ENCODE measurements at places on chromosomes 6 and 20. TPM values are rescaled to one million over a fixed set of nuclear protein-coding genes. Genes with fewer than 3 reads are reported as not detected.

GRCh38 chr6:33456156-33456555 is 1.8 kb downstream of the ZBTB9 start:
- DNase-seq, result no peak

GRCh38 chr6:36309203-36309602 is 27.5 kb downstream of the BNIP5 start:
- no peak for DNase-seq

DNA sequence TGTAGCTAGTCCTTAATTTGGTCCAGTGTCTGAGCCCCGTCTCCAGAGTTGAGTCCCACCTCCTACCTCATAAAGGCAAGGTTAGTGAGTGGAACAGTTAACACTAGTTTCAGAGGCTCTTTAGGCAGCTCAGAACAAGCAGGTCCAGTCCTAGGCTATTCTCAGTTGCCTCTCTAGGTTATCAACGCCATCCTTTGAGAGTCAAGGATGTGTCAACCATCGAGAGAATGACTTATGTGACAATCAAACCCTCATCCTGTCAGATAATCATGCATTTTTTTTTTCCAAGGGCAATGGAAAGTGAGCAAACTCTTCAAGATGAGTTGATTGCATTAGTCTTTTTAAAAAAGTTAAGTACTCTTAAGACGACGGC is 64.0 kb upstream of the TXNDC5 start:
- DNase-seq, result no peak

- DNase-seq, result no peak
Observed at GRCh38 chr6:157569543-157569942, 188.6 kb downstream of the ZDHHC14 start.

DNA sequence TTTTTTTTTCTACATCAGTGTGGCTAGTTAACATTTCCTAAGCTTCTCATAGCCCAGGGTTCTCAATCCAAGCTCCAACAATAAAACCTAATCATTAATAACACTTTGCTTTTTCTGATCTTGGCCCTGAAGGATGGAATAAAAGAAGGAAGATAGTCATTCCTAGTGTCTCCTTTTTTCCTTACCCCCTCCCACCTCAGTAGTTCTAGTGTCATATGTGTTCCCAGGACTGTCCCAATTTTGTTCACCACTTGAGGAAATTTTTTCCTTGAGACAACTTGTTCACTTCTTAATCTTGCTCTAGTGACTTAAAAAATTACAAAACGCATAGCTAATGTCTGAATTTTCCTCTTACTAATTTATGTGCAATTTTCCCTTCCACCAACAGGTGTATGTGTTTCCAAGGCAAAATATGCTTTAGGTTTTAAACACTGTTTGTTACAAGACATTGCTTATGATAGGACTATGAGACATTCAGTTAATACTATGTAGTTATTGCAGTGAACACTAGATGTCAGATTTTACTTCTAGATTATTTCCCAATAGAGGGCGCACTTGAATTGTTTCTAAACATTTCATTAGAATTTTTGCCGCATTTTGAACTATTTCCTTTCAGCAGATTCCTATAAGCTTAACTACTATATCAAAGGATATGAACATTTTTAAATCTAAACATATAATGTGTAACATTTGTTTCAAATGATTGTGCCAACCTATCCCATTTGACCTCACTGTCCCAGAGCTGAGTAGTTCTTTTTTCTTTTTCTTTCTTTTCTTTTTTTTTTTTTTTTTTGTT is 18.5 kb upstream of the C6orf141 start:
- DNase-seq, result no peak

DNA sequence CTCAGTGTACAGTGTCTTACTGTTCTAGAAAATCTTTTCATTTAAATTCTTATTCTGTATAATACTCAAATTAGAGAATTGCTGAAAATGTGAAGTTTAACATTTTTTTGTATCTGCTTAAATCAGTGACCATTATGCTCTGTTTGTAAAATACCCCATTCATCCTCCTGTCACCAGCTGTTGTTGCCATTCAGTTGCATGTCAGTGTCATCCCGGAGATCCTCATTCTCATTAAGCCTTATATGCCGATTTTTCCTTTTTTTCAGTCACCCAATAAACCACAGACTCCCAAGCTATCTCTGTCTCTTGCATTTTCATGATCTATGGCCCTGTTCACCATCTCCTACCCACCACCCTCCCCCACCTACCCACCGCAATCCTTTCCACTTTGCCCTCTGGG is 20.4 kb downstream of the GTF2H5 start:
- DNase-seq, result no peak

- no peak for DNase-seq
Observed at GRCh38 chr6:51299621-51300380, 481.1 kb downstream of the TFAP2B start.

DNA sequence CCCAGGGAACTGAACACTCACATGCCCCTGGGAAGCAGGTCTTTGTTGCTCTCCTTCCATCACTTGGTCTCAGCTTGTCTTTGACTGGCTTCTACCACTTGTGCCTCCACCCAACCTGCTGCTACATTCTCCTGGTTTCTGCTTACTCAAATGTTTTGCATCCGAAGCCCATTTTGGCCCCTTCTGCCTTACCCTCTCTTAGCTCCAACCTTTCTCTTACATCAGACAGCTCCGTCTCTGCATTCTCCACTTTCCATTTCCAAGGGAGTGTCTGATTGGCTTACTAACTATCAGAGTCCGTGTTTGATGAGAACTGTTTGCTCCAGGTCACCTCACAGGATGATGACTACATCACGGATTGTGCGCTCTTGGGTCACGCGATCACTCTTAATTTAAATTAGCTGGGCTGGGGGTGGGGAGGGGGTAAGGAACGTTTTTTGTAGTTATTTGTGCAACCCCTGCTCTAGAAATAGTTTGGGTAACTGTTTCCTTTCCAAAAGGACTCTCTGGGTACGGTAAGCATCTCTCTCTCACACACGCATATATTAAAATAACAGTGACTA is 844 bp upstream of the ABRACL start:
- no peak for DNase-seq

- no peak for DNase-seq
Observed at GRCh38 chr6:132236281-132236680, 165.0 kb downstream of the MOXD1 start.

DNA sequence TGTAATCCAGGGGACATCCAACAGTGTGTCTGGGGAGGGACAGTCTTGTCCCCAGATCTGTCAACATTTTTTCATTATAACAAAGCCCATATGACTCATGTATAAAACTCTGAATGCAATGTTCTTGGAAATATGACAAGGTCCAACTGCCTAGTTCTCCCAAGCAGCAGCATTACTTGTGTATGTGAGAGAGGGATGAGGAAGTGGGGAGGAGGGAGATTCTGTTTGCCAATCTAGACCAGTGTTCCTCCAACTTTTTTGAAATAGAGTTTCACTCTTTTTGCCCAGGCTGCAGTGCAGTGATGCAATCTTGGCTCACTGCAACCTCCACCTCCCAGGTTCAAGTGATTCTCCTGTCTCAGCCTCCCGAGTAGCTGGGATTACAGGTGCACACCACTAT is 394.8 kb downstream of the DHX35 start:
- DNase-seq, result no peak

DNA sequence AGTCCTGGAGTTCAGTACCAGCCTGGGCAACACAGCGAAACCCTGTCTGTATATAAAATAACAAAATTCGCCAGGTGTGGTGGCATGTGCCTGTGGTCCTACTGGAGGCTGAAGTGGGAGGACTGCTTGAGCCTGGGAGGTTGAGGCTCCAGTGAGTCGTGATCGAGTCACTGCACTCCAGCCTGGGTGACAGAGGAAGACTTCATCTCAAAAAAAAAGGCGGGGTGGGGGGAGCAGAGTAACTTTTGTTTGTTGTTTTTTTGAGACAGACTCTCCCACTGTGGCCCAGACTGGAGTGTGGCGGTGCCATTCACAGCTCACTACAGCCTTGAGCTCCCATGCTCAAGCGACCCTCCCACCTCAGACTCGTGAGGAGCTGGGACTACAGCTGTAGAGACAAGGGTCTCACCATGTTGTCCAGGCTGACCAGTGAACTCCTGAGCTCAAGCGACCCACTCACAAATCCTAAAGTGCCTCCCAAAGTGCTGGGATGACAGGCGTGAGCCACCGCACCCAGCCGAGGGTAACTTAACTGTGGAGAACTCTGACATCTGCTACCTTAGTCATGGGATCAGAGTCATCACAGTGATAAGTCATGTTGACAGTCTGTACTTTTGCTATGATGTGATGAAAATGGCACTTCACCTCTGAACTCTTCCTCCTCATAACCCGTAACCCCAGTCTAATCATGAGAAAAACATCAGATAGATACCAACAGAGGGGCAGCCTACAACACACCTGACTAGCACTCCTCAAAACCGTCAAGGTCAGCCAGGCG is 16.5 kb downstream of the PEDS1 start:
- no peak for DNase-seq

- DNase-seq, result no peak
Observed at GRCh38 chr6:170007468-170008293, 256.3 kb downstream of the ERMARD start.

DNA sequence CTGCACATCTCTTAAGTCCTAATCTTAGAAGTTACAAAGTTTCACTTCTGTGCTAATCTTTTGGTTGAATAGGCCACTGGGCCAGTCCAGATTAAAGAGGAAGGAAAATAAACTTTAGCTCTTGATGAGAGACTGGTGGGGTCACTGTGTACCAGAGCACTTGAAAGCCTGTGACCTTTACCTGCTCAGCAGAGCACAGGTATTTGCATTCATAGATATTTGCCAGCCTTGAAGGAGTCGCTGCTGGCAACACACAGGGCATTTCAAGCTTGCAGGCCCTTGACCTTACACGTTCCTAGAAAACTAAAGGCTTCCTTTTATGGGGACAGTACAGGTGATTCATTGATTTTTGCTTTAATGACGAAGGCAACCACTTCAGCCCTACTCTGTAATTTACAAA is 108.4 kb upstream of the SLC22A23 start:
- DNase-seq, result no peak

DNA sequence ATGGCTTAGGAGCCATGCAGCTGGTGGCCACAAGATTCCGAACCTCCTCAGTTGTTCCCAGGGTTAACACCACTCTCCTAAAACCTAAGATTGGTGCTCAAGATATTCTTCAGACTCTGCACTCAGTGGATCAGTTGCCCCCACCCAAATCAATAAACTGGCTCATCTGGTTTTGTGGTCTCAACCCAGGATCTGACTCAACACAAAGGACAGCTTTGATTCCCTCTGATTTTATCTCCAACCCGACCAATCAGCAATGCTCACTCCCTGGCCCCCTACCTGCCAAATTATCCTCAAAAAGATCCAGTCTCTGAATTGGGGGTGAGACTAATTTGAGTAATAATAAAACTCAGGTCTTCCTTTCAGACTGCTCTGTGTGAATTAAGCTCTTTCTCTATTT is 137.5 kb downstream of the EYS start:
- DNase-seq, result no peak

TTK gene
- 0.12 TPM for total RNA-seq

FAM162B gene
- 0.20 TPM for total RNA-seq

UBE3D gene
- 3.2 TPM for total RNA-seq

ULBP1 gene
- 1.3 TPM for total RNA-seq

DEFB124 gene
- total RNA-seq, result not detected

TAF8 gene
- total RNA-seq, result 11.0 TPM

DEF6 gene
- total RNA-seq, result 14.0 TPM
